CD4-positive, alpha-beta T cell treated with Interferon alpha-2 for 1 hour (primary cell): ENCODE measurements at places on chromosomes 6 and 20.

DNA sequence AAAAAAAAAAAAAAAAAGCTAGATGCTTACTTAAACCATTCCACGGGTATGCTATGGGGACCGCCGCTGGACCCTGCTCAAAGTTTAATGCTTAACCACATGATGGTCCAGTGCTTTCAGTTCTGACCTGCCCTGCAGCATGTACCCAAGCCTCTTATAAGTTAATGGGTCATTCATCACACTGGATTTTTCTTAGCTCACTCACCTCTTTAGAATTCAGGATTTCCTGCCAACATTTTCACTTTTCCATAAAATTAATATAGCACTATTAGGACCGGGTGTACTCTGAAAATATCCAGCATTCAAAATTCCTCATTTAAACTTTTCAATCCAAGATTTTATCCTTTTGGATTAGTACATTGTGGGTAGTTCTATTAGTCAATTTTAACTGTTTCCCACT lies 140.8 kb downstream of the ALDH8A1 start:
- no peak for DNase-seq

DNA sequence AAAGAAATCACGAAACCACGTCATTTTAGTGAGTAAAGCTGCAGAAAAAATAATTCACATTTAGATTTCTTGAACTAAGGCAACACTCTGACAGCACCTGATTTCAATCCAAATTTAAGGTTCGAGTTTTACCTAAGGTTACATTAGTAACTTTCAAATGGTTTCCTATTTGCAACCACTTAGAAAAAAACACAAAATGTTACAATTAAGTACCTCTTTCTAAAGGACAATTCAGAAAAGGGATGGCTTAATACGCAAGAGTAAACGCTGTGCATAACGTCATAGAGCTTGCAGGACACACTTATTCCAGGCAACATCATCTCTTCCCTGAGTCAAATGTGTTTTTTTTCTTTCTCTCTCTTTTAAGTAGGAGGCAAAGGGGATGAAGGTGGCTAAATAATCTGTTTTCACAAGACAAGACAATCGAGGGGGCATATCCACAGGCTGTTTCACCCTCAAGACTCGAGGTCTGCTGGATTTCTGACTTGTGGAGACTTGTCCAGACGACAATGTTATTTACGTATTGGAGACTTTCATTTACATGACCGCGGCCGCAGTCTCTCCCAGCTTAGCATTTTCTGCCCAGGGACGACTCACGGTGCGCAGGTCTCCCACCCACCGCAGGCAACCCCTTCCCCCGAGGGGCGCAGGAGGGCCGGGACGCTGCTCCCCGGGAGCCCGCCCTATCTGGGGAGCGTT lies 86.0 kb downstream of the SESN1 start:
- peak; percentile 48 for DNase-seq

DNA sequence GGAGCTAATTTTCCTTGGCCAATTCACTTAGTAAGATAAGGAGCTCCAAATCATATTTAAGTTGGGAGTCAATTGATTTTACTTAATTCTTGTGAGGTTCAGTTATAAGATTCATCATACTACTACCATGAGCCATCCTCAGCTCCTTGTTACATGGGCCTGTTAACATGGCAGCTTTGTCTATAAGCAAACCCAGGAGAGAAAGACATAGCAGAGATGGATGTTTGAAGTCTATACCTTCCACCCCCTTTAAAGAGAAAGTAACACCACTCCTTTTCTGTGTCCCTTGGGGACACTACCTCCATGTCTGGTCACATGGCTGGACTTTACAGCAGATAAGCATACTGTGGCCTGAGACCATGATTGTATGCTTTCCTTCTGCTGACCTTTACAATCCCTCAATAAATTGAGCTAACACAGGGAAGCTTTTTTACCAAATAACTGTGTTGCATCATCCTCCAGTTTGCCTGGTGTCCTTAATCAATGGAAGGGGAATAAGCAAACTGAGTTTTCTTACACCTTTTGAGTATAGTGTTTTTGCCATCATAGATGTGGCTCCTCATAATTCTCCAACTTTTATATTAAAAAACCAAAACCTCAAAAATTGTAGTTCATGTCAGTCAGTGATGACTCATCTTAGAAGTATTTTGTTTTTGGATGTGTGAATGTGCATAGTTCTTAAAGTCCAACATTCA lies 9.8 kb upstream of the ZNFX1 start:
- no peak for DNase-seq

DNA sequence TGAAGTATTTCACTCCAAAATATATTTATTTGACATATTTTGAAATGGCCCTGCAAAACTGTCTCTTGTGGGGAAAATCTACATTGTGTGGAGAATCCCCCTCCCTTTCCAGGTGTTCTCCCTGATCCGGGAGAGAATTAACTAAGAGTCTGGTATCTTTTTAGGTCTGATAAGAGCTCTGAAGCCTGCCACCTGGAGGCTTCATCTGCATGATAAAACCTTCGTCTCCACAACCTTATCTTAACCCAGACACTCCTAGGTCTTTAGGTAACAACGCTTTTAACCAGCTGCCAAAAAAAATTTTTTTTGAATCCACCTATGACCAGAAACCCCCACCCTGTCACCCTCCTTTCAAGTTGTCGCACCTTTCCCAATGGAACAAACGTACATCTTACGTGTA lies 43.0 kb downstream of the FAM184A start:
- no peak for DNase-seq

GRCh38 chr6:12383448-12383847 lies 93.3 kb downstream of the EDN1 start:
- no peak for DNase-seq

DNA sequence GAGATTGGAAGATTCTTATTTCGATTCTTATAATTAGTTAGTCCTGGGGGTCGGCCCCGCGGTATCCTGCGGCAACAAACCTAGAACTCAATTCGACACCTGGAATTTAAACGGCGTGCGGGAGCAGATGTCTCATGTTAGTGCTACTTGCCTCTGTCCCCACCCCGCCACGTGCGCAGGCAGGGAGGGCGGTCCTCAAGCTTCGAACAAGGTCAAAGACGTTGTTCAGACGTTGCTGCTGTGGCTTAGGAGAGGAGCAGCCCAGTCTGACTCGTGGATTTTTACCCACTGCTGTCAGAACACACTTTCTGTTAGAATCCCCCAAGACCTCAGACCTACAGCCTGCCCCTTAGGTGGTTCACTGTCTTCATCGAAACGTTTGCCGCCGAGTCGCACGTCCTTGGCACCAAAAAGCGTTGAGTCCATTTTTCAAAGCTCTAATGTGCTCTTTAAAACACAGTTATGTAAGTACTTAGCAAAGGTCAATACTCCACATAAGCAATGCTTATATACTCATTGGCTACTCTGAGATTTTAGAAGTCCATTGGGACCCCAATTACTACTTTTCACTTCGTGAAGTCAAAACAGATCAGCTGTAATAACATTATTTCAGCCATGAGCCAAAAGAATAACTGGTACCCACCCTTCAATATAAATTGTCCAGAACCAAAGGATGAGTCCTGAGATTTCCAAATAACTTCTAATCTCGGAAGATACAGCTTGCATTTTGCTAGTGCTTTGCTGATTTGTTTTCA lies 2.7 kb upstream of the C6orf62 start:
- peak; percentile 90 for DNase-seq

- DNase-seq, result peak; percentile 34
Observed at GRCh38 chr6:116386581-116387299, 16.0 kb downstream of the DSE start.

- DNase-seq, result no peak
Observed at GRCh38 chr6:77124604-77125003, 338.7 kb downstream of the HTR1B start.

DNA sequence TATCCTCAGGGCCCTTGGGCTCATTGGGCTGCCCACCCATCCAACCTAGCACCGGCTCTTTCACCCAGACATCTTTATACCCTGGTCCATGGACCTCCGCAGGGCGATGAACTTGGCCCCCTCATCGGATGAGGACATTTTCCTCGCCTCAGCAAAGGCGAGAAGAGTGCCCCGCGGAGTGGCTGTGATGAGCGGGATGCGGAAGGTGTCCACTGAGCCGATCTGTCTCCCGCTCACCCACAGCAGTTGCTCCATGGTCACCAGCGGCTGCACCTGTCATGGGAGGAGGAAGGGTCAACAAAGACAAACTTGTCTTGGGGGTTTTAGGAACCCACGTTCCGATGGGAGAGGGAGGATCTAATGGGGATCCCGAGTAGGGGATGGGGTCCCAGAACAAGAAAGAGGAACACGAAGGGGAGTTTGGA lies 690 bp downstream of the NEU1 start:
- DNase-seq, result no peak

GRCh38 chr20:54525916-54526590 lies 50.7 kb downstream of the DOK5 start:
- DNase-seq, result no peak

GRCh38 chr6:161021998-161022743 lies 30.6 kb downstream of the MAP3K4 start:
- DNase-seq, result no peak

DNA sequence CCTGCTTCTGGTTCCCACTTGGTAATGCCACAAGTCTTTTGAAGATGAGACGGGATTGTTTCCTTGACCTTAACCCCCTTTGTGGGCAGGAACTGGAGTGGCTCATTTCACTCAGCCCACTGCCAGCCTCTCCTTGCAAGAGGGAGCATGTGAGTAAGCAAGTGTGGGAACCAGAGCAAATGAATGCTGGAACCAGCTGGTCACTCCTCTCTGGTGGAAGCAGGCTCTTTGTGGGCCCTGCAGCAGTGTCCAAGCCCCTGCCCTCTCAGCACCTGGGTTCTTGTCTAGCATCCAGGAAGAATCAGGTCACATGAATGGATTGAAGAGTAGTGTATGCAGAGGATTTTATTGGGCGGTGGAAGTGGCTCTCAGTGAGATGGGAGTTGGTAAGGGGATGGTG lies 944.5 kb downstream of the QKI start:
- no peak for DNase-seq

DNA sequence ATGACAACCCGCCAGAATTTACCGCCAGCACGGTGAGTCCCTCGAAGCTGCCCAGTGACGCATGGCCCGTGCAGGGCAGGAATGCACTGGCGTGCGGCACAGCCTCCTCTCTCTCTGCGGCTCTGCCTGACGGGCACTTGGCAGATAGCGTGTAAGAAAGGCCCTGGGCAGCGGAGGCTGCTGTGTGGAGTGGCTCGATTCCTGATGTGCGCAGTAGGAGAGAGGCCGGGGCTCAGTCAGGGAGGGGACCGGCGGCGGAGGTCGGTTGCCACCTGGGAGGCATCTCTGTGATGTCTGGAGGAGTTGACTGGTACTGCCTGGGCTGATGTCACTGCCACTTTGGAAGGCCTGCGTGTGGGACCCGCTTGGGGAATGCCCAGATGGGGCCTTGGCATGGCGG lies 170.7 kb downstream of the TAF4 start:
- DNase-seq, result no peak

GRCh38 chr6:144918073-144918472 lies 632.9 kb downstream of the UTRN start:
- no peak for DNase-seq
